Daoy (cell line): ENCODE measurements at places on chromosomes 2 and 18.

- DNase-seq, result peak; percentile 72
Observed at GRCh38 chr18:49768051-49768391, 45.3 kb downstream of the ACAA2 start.

DNA sequence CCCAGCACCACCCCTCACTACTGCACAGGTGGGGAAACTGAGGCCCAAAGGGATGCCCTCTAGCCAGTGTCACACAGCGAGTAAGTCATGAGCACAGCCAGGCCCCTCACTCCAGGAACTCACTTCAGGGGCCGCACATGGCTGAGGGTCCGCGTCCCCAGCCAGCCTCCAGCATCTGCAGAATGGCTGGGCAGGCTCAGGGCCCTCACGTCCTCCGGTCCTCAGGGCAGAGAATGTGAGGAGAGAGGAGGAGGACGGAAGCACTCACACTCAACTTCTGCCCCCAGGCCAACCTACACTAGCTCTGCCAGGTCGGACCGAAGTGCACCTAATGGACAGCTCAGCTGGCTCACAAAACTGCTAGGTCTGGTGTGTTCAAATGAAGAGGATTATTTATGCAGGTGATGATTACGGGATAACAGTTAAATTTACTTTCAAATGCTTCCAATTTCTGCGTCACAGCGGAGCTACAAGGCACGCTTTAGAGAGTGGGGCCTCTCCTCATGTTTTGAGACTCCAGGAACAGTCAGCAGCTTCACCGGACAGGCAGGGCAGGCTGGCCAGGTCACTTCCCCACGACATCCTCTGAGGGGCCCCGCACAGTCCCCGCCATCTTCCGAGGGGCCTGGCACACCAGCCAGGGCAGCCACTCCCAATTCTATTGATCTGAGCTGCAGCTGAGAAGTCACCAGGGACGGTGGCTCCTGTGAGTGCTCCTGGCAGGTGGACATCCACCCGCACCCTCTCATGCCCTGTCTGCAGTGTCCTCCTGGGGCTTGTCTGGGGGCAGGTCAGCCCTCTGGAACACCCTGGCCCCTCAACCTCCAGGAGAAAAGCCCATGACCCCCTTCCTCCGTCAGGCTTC is 26.5 kb downstream of the KIF1A start:
- no peak for DNase-seq

- no peak for DNase-seq
Observed at GRCh38 chr2:235956281-235956970, 211.8 kb downstream of the GBX2 start.

DNA sequence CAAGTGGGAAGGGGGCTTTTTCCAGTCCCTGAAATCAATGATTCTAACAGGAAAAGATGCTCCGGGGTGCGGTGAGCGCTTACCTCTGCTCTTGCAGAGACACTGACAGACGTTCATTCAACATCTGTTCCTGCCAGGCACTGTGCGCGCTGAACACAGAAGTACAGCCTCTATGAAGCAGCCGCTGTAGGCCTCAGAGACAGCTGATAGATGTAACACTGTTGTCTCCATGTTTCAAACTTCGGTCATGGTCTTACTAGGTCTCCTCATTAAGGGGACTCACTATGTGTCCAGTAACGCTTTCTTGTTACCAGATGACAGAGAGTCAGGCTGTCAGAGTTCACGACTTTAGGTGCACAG is 649 bp upstream of the CLIP4 start:
- no peak for DNase-seq

GRCh38 chr18:11040823-11041656 is 108.3 kb downstream of the PIEZO2 start:
- DNase-seq, result peak; percentile 50

- no peak for DNase-seq
Observed at GRCh38 chr2:166613226-166613625, 119.2 kb upstream of the SCN7A start.

- no peak for DNase-seq
Observed at GRCh38 chr2:107259408-107260195, 373.6 kb upstream of the ST6GAL2 start.

DNA sequence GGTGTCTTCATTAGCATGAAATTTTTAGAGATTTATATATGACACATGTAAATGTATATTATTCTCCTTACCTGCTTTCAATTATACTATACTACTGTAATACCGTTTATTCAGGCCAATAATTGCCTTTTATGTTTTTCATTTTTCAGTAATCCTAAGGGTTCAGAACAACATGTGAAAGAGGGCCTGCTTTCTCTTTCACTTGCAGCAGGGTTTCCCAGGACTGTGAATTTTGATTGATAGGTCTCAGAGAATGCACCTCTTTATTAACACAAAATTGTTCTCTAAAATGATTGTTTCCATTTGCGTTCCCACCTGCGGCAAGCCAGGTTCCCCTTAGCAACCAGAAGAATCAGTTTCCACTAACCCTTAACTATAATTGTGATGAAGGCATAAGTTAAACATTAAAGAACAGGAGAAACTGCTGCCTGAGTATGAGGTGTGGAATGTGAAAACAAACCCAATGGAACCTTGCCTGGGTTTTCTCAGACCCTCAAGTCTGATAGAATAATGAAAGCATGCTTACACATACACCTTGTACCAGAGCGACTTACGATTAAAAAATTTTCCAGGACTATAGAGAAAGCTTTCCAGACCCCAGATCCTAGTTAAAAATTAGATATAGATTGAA is 1591.2 kb upstream of the LRRTM1 start:
- DNase-seq, result no peak
